ENCODE measurements at places on chromosomes 3 and 15.

- DNase-seq, result no peak
These were observed 196.8 kb downstream of the STT3B start for GRCh38 chr3:31729573-31729972.

- DNase-seq, result no peak
These were observed 6.6 kb upstream of the ZNF148 start for GRCh38 chr3:125381743-125382142.

GRCh38 chr15:98330692-98331435 is 317.5 kb upstream of the IGF1R start:
- DNase-seq, result no peak

- DNase-seq, result no peak
These were observed 37.0 kb downstream of the ABHD2 start for GRCh38 chr15:89125088-89125826.

DNA sequence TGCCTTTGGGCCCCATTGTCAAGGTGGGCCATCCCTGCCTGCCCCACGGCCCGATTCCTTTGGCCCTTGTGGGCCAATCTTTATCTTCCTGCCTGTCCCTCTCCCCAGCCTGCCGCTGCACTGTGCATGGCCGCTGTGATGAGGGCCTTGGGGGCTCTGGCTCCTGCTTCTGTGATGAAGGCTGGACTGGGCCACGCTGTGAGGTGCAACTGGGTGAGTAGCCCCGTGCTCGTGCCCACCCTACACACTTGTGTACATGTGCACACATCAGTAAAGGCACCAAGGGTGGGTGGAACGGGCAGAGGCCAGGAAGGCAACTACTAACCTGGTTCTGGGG is 12.2 kb downstream of the NT5DC2 start:
- no peak for DNase-seq

DNA sequence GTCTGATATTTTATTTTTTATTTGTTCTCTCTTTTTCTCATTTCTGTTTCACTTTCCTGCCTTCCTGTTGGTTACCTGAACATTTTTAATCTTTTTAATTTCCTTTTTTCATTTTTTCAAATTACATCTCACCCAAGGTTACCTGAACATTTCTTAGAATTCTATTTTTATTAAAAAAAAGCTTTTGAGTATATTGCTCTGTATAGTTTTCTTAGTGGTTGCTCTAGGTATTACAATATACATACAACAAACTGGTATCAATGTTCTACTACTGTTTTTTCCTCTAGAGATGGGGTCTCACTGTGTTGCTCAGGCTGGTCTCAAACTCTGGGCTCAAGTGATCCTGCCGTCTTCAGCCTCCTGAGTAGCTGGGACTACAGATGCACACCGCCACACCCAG is 79.4 kb downstream of the DHX30 start:
- DNase-seq, result no peak

DNA sequence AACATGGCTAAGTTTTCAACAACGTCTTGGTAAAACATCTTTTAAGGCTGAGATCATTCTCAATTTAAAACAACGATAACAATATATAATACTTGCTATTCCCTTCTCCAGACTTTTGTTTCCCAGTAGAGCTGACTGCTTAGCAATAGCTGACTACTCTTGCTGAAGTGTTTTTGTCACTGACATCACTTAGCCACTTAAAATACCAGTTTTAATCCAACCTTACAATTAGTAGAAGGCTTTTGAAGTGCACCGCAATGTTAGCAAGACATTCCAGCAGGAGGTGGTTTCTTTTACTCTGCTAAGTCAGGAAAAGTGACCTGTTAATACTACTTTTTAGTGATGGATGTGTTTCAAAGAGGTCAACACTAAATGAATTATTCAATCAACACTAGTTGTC is 28.7 kb upstream of the GBE1 start:
- DNase-seq, result no peak

DNA sequence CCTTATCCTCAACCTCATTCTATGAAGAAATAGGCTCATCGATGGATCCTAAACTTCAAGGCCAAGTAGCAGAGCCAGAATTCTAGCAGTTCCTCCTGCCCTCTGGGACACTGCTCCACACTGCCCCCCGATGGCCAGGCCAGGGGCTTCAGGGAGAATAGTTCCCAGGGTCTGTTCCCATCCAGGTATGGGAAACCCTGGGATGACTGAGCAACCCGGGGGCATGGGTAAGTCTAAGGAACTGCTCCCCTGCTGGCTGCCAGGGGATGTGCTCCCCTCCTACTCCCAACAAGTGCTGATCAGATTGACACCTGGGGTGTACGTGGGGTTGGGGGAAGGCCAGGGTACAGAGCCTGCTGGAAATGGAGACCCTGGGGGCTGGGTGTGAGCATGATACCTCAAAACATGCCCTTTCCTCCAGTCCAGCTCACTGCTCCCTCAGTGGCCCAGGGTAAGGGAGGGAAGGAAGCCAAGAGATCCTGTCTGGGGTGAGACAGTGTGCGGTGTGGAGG is 7.6 kb downstream of the ULK3 start:
- DNase-seq, result no peak

DNA sequence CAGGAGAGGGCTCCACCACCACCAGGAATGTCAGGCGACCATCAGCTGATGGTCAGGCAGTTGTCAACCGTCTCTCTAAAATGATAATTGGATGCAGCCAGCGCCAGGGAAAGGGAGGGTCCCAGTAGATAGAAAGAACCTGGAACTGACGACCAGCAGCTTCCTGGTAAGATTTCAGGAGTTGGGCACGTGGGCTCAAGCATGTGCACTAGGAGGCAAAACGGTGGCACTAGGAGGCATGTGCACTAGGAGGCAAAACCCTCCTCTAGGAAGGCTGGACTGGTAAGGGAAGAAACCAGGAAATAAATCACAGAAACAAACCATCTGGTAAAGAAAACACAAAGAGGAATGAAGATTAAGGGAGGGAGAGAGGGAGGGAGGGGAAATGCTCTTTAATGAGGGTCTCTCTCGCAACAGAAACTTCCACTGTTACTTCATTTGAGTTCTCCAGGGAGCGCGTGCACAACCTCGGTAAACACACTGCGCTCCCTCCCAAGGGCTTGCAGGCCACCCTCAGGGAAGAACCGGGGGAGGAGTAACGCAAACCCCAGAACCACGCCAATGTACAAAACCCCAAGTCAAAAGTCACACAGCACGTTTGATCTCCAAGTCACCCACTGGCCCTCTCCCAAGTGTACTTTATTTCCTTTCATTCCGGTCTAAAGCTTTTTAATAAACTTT is 116.7 kb downstream of the XXYLT1 start:
- no peak for DNase-seq

DNA sequence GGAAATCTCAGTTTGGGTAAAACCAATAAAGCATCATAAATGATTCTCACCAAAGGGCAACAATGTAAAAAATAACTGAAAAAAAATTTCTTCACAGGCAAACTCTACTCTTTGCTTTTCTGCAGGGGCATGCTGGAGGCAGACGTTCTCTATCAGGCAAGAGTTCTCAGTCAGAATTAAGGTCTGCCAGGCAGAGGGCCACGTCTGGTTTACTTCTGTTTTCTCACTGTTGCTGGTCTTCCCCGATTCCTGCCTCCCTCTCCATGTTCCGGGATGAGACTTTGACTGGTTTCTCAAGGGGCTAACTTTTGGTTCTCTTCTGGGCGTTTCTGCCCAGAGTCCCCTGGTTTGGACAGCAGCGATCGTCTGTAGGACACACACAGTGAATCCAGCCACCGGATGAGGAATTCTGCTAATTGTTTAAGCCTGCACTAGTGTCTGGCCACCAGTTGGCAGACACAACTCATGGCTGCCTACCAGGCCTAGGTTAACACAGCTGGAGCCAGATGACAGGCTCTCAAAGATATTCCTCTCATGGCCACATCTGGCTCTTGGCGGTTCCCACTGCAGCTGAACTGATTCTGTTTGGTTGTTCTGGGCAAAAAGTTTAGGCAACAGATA is 273.1 kb downstream of the FOXP1 start:
- no peak for DNase-seq
